ENCODE measurements at places on chromosomes 11 and 22.

DNA sequence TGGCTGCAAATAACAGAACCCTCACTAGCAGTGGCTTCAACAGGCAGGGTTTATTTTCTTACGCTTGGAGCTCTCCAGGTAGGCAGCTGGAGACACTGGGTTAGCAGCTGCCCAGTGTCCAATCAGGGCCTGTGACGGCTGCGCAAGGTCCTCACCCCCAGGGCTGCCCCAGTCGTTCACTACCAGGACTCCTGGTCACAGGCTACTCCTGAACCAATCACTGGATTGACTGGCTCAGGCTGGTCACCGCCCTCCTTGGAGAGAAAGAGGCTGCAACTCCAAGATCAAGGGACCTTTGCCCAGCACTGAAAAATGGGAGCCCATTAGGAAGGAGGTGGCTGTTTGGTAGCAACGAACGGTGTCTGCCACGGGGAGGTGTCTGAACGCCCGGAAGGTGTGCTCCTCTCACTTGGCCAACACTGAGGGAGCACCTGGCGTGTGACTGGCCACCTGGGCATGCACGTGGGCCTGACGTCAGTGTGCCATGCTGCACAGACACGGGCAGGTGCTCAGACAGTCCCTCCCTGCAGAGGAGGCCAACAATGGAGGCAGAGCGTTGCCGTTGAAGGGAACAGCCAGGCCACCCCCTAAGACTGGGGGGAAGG is 5.1 kb downstream of the ARSA start:
- no peak for DNase-seq

GRCh38 chr11:196786-197731 is 4.2 kb downstream of the SCGB1C1 start:
- DNase-seq, result no peak

DNA sequence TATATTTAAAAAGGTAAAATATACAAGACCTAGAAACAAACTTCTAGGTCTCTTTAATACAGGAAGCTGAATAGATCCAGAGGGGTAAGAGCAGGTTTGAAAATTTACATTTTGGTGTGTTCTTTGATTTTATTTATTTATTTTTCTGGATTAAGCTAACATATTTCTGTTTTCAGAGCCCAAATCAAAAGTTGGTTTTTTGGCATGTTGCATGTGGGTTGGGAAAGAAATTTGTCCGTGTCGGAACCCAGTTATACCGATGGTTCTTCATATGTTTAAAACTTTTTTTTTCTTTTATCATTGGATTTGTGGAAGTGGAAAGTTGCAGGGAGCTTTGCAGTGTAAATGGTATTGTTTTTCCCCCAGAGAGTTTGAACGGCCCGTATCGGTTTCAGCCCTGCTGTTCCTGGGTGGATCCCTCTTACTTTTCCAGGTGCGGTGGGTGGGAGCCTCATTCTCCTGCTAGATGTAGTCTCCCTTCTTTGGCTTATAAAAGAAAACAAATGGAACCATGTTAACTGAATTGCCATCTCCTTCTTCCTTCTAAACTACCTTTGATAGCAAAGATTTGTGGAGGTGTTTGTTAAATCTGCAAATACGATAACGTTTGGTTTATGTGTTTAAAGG is 746 bp downstream of the CTNND1 start:
- DNase-seq, result no peak

DNA sequence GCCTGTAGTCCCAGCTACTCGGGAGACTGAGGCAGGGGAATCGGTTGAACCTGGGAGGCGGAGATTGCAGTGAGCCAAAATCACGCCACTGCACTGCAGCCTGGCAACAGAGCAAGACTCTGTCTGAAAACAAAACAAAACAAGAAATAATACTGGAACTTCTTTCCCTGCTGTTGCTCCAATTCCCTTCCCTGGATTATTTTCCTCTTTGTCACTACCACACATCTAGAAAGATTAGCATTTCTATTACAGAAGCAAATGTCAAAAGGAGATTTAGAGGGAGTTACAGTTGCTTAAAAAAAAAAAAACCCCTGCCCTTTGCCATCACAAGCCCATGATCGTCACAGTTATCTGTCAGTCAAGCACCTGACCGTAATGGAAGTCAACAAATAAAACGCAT is 17.7 kb upstream of the SCGB1D1 start:
- no peak for DNase-seq

GRCh38 chr22:19760951-19761724 is 560 bp downstream of the TBX1 start:
- no peak for DNase-seq

Measured in Karpas-422 (cell line).